ENCODE measurements at places on chromosomes 11 and 22.

DNA sequence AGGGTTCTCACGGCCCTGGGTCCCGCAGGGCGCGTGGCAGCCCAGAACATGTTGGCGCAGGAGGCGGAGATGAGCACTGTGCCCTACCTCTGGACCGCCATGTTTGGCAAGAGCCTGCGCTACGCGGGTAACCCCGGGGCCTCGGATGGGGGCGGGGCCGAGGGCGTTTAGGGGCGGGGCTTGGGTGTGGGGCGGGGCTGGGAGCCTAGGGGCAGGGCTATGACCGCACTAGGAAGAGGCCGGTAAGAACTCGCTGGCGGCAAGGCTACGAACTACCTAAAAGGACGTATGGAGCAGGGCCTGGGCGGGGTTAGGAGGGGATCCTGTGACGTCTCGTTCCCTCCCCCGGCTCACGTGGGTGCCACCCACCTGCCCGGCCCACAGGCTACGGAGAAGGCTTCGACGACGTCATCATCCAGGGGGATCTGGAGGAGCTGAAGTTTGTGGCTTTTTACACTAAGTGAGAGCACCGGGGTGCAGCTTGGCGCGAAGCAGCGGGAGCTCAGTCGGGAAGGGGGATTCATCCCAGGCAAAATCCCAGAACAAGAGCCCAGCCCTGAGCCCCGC, 2.8 kb upstream of the LZTR1 start:
- DNase-seq = peak; percentile 74

DNA sequence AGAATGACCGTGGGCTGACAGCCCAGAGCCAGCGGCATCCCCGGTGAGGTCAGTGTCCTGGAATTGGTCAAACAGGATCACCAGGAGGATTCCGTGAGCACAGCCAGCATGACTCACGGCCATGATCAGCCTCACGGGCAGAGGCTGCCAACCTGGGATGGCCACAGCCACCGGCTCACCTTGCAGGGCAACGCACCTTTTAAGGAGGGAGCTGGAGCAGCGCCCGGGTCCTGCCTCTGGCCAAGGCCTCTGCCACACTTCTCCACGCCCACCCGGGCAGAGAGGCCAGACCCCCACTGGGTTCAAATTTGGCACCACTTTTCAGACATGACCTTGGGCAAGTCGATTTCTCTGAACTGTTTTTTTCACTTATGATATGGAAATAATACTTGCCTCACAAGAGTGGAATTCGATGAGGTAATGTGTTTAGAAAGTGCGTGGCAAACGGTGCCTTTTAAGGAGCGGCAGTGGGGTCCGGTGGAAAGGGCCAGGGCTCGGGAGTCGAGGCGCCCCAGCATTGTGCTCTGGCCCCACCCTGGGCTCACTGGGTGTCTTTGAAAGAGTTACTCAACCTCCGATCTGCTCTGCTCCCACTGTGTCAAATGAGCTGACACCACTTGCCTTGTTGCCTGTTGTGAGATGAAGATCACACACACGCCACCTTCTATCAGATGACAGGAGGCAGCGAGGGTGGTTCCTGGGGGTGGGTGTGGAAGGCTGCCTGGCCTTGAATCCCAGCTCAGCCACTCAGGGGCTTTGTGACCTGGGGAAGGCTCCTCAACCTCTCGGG, 16.0 kb downstream of the TXN2 start:
- DNase-seq = peak; percentile 99

- no peak for DNase-seq
Measured at GRCh38 chr11:88683024-88683423, 345.5 kb upstream of the CTSC start.

GRCh38 chr22:50192436-50193204, 6.9 kb downstream of the TRABD start:
- no peak for DNase-seq

DNA sequence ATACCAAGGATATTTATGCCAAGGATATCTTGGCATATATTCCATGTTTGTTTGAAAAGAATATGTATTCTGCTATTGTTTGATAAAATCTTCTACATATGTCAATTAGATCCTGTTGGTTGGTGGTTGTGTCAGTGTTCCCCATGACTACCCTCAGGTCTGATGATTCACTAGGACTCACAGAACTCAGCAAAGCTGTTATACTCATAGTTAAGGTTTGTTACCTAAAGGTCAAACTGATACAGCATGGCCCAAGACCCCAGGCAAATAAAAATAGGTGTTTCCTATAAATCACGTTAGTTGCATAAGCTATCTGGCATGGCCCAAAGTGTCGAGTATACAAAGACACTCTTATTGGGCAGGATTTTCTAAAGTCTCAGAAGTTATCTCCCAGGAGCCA, 30.2 kb upstream of the B3GNT6 start:
- DNase-seq = peak; percentile 55

GRCh38 chr22:20114506-20115475, 1.1 kb upstream of the RANBP1 start:
- no peak for DNase-seq

GRCh38 chr22:19876941-19877625, 22.4 kb upstream of the GNB1L start:
- no peak for DNase-seq

GRCh38 chr11:95486466-95486865, 255.5 kb upstream of the SESN3 start:
- no peak for DNase-seq

DNA sequence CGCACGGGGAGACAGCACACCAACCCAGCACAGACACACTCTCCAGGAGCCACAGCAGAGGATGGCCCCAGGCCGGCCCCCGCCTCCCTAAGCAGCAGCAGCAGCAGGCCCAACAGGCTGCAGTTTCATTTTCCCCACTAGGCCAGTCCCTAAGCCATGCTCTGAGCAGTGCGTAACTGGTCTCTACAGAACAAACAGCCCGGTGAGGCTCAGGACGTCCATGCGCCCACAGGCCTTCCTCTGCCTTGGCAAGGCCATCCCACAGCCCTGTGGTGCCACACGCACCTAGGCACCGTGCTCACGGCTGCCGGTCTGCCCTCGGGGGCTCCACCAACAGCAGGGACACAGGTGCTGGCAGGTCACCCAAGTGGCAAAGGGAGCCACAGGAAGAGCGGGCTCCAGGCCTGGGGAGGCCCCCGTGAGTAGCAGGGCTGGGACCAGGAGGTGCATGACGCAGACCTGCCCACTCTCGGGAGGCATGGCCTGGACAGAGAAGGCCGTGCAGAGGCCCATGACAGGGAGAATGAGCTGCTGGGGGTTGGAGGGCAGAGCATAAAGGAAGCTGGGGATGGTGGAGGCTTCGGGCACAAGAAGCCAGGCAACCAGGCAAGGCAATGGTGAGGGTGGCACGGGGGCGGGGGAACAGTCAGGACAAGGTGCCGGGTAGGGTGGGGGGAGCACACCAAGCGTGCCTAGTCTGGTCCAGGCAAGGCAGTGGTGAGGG, 1.4 kb upstream of the MOB2 start:
- DNase-seq = no peak

DNA sequence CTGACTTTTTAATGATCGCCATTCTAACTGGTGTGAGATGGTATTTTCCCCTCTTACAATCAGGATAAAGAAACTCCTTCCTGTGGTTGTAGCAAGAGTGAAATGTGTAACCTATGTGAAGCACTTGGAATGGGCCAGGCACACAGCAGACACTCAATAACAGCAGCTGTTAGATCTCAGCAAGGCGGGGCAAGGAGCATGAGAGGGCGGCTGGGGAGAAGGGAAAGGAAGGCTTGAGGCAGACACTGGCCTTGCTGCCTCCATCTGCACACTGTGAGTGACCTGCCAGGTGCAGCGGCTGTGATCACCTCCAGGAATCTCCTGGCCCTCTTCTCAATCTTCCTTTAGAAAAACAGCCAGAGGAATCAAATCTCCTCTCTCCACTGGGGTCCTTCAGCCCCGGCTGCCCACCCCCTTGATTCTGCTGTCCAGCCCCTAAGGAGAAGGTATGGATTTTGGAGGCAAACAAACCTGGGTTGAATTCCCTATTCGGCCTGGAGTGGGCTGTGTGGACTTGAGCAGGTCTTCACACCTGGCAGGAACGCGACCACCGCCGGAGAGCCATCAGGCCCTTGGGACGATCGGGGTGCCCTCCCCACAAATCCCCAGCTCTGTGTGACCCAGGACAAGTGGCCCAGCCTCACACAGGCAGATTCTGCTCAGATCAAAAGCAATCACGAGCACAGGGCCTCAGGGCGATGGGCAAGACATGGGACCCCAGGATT, 49.0 kb downstream of the RPUSD4 start:
- no peak for DNase-seq

GRCh38 chr11:77181799-77182541, 53.9 kb downstream of the MYO7A start:
- no peak for DNase-seq

DNA sequence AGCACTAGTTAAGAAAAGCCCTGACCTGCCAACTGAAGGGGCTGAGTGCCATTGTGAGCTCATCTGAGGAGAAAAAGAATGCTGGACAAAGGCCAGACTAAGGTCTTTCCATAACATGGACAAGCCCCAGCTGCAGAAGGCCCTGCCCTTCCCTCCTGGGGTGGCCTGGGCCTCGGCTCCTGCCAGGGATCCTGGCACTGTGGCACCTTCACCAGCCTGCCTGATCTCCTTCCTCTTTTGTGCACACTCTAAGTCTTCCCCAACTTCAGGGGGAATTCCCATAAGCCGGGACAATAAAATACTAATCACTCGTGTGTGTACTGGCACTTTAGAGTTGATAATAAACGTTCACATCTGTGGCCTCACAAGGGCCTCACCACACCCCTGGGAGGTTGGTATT, 9.9 kb downstream of the TMPRSS13 start:
- DNase-seq = no peak

DNA sequence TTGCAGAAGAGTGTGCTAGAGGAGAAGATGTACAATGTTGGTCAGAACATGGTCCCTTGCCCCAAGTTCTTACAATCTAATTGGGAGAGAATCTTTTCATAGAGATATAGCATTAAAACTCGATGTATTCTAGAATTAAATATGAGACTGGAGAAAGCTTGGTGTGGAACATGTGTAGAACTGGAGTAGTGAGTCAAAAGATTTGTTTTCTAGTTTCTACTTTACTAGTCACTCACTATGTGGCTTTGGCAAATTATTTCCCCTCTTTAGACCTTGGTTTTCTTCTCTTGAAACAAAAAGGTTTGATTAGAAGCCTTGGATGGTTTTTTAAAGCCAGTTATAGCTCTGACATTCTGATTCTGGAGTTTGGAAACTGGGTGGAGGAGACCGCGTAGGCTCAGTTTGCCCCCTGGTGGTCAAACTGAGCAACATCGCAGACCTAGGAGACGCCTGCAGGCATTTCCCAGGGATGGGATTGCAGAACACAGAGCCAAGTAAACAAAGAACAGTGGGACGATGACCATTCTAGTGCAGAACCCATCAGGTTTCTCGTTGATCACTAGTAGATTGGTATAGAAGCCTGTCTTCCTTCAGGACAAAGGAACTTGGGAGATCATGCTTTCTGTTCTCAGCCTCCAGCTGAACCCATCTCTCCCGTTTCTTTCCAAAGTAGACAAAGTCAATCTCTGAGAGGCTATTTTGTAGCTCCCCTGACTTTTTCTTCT, 8.5 kb upstream of the CHRDL2 start:
- peak; percentile 64 for DNase-seq
